ENCODE measurements at places on chromosomes 1 and 21. TPM values are rescaled to one million over a fixed set of nuclear protein-coding genes. Genes with fewer than 3 reads are reported as not detected.

DNA sequence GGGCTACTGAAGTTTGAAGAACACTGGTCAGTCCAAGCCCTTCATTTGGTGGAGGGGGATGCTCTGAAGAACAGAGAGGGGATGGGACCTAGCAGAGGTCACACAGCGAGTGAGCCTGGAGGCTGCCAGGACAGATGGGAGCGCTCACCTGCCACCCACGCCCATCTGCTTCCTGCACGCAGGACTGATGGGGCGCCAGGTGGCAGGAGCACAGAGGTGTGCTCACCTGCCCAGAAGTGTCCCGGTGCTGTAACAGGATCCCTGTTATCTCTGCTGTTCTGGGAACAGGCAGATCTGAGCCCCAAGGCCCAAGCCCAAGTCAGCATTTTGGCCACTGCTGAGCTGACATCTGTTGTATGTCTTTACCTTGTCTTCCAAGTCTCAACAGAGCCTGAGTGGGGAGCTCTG lies 40.5 kb downstream of the EPHB2 start:
- peaks cover 62% of the 10 kb centered on the region for H3K4me1 ChIP-seq
- no peak overlapping the region for H3K4me3 ChIP-seq
- peak overlapping the region; percentile 99 for H3K27ac ChIP-seq

- no peaks in the 10 kb centered on the region for H3K27me3 ChIP-seq
- H3K4me1 ChIP-seq, result peaks cover 57% of the 10 kb centered on the region
- no peak overlapping the region for H3K4me3 ChIP-seq
- no peak for DNase-seq
- no peaks in the 10 kb centered on the region for H3K36me3 ChIP-seq
- peak overlapping the region; percentile 18 for H3K27ac ChIP-seq
These were observed 8.0 kb downstream of the TENT5B start for GRCh38 chr1:27004471-27005165.

DNA sequence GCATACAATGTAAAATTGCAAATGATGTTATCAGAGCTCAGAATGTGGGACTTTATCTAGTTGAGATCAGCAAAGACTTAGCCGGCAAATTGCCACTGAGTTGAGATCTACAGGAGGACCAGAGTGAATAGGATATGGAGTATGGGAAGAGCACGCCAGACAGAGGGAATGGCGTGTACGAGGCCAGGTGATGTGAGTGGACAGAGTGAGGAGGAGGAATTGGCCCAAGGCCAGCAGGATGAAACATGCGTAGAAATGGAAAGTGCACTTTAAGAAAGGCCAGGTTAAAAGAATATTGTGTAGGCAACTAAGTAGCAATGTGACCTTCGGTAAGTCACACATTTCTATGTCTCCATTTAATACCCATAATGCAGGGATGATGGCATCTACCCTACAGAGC lies 211.0 kb downstream of the ZP4 start:
- no peaks in the 10 kb centered on the region for H3K36me3 ChIP-seq
- no peak overlapping the region for H3K4me3 ChIP-seq
- no peak for DNase-seq
- no peak overlapping the region for H3K27ac ChIP-seq
- no peaks in the 10 kb centered on the region for H3K27me3 ChIP-seq

- peak overlapping the region; percentile 79 for H3K27ac ChIP-seq
- H3K4me1 ChIP-seq, result peaks cover 46% of the 10 kb centered on the region
- H3K4me3 ChIP-seq, result no peak overlapping the region
- DNase-seq, result no peak
- no peaks in the 10 kb centered on the region for H3K27me3 ChIP-seq
These were observed 25.5 kb upstream of the RBBP5 start for GRCh38 chr1:205147191-205147835.

DNA sequence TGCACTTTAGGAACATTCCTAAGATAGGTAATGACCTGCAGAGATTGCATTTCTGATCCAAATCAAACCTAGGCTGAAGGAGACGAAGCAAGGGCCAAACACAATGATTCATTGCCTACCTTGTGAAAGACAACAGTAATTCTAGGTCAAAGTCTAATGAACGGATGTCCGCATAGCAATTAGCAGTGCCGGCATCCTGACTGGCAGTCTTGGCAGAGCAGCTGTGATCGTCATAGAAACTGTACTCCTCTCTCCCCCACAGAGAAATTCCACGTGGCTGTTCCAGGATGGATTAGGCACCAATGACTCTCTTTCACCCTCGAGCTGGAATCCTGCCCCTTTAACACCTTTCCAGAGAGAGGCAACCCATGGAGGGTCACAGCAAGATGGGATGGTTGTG lies 28.9 kb upstream of the VAV3 start:
- no peak overlapping the region for H3K4me3 ChIP-seq
- no peaks in the 10 kb centered on the region for H3K36me3 ChIP-seq
- no peak overlapping the region for H3K27ac ChIP-seq

DNA sequence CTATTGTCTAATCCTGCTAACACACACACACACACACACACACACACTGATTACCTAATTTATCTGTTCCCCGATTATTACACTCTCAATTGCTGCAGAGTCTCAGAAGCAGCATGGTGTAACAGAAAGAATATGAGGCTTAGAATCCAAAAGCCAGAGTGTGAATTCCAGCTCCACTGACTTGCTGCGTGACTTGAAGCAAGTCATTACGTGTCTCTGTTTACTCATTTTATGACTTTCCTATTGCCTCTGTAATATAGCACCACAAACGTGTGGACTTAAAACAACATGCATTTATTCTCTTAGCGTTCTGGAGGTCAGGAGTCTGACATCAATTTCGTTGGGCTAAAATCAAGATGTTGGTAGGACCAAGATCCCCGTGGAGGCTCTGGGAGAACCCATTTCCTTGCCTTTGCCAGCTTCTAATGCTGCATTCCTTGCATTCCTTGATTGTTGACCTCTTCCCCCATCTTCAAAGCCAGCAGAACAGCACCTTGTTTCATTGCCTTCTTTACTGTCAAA lies 55.9 kb upstream of the ATP5PO start:
- DNase-seq, result peak; percentile 40
- H3K4me3 ChIP-seq, result no peak overlapping the region
- H3K27me3 ChIP-seq, result no peaks in the 10 kb centered on the region
- H3K4me1 ChIP-seq, result peaks cover 69% of the 10 kb centered on the region
- H3K27ac ChIP-seq, result peak overlapping the region; percentile 36
- no peaks in the 10 kb centered on the region for H3K36me3 ChIP-seq

GJA8 gene
- total RNA-seq, result not detected

ANGPTL3 gene
- total RNA-seq, result not detected

SNX7 gene
- 44.7 TPM for total RNA-seq

OR10Z1 gene
- not detected for total RNA-seq

ATP6V1G3 gene
- not detected for total RNA-seq

All from osteocyte (in vitro differentiated cells).